ENCODE measurements at places on chromosomes 12 and 14. TPM values are rescaled to one million over a fixed set of nuclear protein-coding genes. Genes with fewer than 3 reads are reported as not detected.

DNA sequence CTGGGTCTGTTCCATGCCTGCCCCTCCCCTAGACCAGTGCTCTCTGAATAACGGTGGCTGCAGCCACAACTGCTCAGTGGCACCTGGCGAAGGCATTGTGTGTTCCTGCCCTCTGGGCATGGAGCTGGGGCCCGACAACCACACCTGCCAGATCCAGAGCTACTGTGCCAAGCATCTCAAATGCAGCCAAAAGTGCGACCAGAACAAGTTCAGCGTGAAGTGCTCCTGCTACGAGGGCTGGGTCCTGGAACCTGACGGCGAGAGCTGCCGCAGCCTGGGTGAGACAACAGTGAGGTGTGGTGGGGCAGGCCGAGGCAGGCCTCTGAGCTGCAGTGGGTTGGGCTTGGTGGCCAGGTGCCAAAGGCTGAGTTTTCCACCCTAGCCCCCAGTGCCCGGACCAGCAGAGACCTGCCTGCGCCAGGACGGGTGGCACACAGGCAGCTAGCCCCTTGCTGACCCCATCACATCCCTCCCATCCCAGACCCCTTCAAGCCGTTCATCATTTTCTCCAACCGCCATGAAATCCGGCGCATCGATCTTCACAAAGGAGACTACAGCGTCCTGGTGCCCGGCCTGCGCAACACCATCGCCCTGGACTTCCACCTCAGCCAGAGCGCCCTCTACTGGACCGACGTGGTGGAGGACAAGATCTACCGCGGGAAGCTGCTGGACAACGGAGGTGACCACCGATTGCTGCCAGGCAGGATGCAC, 28.2 kb upstream of the LRP1-AS start:
- DNase-seq: peak; percentile 73

CIROP gene
- total RNA-seq: not detected

DNA sequence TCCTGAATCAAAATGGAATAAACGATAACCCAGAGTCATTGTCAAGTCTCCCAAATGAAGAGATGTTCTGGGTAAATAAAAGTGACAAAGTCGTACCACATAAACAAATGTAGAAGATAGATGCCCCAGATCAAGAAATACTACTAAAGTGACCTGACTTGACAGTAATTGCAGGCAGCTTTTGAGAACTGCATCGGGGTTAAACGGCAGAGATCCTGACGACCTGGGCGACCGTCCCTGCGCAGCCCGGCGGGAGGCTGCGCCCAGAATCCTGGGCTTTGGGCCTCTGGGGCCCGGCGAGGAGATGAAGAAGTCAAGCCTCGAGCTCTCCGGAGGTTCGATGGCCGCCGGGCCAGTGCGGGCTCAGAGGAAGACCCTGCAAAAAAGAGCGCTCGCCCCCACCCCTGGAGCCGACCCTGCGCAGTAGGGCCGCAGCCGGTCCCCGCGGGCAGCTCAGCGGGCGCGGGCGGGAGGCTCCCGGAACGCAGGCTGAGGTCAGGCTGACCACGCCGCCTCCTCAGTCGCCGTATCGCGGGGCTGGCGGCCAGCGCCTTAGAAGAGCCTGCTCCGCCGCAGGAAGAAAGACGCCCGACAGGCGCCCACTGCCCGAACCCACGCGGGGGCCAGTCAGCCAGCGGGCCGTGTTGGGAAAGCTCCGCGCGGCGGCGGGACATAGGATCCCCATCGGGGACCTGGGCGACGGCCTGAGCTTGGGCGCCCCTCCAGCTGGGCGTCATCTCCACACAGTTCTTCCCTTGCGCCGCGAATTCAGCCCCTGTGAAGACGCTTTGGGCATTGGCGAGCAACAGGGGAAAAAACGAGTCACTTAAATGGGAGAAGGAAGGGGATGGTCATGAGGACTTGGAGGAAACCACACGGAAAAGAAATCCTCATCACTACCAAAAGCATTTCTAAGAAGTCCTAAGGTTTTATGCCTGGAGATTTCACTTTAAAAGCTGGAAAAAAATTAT, 16.0 kb downstream of the NKX2-1 start:
- DNase-seq: no peak

LMNTD1 gene
- total RNA-seq: not detected

GRCh38 chr14:101586531-101587430, 25.5 kb downstream of the DIO3 start:
- DNase-seq: no peak

- no peak for DNase-seq
Observed at GRCh38 chr12:63940310-63941005, 96.0 kb downstream of the SRGAP1 start.

DNA sequence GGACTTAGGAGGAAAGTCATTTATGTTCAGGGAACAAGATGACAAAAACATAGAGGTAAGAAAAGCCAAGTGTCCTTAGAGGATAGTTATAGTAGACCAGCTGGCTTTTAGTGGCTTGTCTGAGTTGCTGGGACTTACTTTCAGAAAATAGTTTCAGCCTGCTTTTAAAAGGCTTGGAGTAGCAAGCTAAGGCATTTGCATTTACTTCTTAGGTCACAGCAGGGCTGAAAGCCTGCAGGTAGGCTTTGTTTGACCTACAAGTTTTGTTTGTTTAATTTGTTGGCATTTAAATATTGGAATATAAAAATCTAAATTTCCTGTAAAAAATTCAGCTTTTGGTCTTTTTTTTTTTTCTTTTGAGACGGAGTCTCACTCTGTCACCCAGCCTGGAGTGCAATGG, 5.1 kb downstream of the ACSS3 start:
- no peak for DNase-seq

GRCh38 chr12:10861366-10861765, 12.1 kb upstream of the PRR4 start:
- DNase-seq: no peak

DNA sequence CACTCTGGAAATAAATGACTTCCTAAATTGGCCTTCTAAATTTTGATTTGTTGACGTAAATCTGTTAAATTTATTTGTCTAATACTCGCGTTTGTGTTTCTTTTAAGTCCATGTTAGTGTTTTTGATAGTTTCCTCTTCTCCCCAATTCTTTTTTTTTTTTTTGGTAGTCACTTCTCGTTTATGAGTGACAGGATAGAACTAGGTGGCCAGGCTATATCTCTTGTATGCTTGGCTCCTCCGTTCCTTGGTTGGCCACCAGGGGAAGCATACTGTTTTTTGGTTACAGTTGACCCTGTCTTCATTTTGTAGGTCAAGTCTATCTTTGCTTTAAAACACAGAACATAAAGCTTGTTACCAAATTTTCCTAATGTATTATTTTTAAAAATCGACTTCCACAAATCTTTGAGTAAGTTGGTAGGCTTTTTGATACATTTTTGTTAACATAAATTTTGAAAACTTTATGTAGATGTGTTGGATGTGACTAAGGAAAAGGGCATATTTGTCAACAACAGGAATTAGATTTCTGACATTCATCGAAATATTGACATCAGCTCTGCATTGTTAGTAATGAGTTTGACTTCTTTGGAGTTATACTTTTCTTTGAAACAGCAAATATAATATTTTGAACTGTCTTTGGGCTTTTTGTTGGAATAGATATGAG, 2.2 kb downstream of the RCOR1 start:
- peak; percentile 63 for DNase-seq

PRB3 gene
- total RNA-seq: not detected

DNA sequence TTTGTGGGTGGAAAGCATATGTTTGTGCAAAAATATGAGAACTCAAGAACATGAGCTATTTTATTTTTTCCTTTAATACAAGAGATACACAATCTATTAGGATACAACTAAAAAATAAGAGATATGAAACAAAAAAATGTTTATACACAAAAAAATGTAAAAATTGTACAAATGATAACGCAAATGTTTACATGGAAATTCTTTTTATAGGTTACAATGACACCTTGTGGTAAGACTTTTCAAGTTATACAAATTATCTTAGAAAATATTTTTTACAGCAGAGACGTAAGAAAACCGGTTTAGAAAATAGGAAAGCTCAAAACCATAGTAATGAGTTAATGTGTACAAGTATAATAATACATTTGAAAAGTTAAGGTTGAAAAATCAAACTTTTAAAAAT, 25.5 kb downstream of the CEP83 start:
- no peak for DNase-seq

DNA sequence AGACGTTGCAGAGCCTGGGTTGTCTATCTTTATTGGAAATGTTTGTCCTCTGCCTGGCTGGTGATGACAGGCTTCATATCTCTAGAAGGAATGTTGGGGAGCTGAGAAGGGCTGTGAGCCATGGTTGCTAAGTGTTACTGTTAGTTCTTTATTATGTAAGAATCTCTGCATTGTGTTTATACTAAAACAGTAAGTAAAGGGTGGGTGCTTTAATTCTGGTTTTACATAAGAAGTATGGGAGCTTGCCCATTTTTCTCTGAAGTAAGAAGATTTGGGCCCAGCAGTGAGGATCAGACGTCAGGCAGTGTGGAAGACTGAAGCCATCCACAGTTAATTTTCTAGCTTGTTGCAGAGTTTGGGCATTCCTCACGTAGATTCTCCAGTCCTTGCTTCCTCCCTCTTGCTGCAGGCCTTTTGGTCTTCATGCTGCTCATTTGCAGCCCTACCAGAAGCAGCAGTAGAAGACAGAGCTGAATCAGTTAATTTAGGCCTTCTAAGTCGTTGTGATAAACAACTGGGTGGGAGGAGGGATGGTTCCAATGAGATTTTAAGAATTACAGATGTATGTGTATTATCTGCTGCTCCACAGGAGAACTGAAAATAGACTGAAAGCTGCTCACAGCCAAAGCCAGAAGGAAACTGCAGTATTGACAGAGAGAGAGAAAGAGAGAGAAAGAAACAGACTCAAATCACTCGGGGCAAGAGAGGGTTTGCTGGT, 21.4 kb downstream of the WNT5B start:
- no peak for DNase-seq

ETFBKMT gene
- total RNA-seq: 1.7 TPM

DNA sequence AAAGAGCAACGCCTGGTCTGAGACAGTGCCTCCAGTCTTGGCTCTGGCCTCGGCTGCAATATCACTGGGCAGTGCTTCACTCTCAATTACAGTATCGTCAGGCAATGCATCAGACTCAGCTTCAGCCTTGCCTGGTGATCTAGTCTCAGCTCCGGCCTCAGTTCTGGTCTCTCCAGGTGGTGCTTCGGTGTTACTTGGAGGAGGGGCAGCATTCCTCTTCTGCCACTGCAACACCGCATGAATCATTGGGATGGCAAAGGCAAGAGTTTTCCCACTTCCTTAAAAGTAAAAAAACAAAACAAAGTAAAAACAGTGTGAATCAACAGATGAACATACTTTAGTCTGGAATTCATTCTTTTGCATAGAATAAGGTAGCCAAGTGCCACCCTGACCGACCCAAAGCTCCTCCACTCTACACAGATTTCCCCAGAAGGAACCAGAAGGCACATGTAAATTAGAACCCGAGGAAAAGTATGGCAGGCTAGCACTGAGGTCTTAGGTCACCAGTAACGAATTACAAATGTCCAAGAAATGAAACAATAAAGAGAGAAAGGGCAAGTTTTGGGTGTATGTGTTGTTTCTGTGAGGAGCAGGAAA, 18.6 kb downstream of the DDX24 start:
- no peak for DNase-seq

DNA sequence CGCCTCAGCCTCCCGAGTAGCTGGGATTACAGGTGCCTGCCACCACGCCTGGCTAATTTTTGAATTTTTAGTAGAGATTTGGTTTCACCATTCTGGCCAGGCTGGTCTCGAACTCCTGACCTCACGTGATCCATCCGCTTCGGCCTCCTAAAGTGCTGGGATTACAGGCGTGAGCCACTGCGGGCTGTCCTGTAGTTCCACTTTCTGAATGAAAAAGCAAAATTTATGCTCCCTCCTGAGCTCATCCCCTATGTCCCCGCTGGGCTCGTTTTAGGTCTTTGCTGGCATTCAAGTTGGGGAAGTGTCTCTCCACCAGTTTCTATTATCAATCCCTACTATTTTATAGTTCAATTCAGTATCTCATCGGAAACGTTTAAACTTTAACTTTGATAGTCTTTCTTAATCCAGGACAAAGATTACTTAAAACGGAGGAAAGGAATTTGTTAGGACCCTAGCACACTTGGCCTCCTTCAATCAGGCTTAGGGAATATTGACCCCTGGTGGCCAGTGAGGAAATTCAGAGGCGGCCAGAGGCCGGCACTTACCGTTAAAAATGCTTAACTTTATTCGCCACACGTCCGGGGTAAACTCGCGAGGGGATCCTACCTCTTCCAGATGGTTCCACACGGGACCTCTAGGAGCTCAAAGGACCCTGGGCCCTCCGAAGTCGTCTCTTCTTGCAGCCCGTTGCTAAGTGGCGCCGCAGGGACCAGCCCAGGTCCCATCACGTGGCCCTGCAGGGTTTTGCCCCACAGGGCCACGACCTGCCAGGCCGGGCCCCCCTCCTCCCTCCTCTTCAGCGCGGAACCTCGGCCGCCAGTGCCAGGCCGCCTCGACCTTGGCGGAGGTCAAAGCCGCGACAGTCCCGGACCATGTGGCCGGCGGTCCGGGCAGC, 11.4 kb upstream of the DNAL1 start:
- no peak for DNase-seq

DNA sequence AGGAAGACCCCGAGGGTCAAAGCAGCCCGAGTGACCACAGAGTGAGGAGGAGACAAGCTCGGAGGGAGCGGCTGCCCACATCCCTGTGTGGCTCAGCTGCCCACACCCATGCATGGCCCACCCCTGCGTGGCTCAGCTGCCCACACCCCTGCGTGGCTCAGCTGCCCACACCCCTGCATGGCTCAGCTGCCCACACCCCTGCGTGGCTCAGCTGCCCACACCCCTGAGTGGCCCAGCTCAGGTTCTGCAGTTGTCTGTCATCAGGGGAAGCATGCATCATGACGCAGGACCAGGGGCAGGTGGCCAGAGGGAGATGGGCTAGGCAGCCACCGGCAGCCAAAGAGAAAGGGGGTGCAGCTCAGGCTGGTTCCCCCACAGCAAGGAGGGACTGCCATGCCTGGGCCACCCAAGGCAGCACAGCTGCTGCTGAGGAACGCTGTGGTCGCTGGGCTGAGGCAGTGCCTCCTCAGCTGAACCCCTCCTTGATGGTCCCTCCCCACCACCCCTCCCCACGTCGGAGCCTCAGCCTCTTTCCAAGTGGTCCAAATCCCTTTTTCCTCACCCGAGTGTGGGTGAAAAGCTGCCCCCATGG, 33.3 kb upstream of the NUDT14 start:
- DNase-seq: no peak

- DNase-seq: no peak
Observed at GRCh38 chr14:85853996-85854526, 324.1 kb downstream of the FLRT2 start.

All from HCT116 (cell line).